Mucosa of descending colon (tissue), 3 donors: ENCODE measurements at places on chromosomes 13 and 19. TPM values are rescaled to one million over a fixed set of nuclear protein-coding genes. Genes with fewer than 3 reads are reported as not detected.

DNA sequence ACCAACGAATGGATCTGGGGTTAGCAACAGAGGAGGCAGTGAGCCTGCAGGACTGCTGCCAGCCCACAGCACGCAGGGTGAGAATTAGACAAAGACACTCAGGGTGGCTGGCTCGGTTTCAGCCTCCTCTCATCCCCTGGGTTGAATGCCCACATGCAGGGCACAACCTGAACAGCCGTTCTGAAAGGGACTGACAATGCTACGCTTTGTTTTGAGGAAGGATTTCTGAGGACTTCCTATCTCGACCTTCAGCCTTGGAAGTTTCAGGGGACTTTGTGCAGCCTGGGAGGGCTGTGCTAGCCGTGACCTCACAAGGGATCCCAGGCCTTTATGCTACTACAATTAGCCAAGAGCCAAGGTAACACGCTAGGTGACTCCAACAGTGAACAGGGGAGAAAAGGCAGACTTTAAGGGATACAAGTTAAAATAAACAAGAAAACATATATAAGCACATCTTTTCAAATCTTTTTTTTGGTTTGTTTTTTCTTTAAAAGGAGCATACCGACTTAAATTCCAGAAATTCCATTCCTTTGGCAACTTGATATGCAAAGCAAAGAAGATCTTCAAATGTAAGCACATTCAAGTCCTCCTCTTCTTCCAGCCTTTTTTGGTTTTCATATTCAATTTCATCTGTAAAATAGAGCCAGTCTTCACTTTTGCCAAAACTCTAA, 34.5 kb upstream of the URAD start:
- no peak for DNase-seq

DNA sequence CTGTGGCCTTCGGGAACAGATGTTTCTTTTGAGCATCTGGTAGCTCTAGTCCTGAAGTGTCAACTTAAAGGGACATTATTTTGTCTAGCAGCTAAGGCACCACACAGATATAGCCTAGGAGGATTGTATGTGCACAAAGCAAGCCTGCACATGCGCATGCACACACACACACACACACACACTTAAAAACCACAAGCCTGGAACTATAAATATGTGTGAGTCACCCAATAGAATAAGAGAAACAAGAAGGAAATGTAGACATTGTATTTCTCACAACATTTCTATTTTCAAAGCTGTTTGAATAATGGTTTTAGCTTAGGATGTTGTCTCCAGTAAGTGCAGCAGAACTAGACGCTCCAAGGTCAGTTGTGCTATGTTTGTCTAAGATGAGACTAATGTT, 516.5 kb downstream of the SUCLA2 start:
- no peak for DNase-seq

DNA sequence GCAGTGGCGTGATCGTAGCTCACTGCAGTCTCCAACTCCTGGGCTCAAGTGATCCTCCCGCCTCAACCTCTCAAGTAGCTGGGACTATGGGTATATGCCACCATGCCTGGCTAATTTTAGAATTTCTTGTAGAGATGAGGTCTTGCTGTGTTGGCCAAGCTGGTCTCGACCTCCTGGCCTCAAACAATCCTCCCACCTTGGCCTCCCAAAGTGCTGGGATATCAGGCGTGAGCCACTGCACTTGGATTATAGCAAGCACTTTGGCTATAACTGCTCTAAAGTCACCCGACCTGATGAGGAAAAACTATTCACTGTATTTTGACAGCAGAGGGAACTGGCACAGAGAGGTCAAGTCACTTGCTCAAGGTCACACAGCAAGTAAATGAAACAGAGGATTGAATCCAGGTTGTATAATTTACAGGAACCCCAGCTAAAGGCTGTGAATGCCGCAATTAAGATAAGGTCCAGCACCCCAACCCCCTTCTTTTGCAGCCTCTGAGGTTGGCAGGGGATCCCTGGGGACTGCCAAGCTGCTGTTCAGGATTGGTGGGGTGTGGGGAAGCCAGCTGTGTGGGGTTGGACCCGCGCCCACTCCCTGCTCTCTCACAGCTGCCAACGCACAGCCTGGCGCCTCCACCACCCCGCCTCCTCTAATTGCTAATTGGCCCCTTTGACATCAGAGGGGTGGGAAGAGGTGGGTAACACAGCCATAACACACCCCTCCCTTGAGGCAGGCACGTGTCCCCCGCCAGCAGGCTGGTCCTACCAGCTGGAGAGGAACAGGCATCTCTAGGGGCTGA, 6.0 kb downstream of the TMIGD2 start:
- DNase-seq: no peak

DNA sequence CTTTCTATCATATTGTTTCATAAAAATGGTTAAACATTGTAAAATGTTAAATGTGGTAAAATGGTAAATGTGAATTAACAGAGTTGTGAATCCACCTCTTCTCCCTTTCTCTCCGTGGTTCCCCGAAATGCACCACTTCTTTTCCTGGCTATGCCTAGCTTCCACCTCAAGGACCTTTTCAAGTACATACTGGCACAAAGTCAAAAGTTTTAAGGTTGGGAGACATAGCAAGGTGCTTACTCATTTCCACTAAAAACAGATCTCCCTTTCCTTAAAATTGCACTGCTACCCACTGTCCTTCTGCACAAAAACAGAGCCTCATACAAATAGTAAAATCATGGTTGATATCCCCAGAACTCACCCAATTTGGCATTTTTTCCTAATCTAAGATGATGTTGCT, 558.2 kb downstream of the SLITRK6 start:
- DNase-seq: no peak

GRCh38 chr13:50484472-50485113, 358.9 kb downstream of the DLEU7 start:
- DNase-seq: no peak

DNA sequence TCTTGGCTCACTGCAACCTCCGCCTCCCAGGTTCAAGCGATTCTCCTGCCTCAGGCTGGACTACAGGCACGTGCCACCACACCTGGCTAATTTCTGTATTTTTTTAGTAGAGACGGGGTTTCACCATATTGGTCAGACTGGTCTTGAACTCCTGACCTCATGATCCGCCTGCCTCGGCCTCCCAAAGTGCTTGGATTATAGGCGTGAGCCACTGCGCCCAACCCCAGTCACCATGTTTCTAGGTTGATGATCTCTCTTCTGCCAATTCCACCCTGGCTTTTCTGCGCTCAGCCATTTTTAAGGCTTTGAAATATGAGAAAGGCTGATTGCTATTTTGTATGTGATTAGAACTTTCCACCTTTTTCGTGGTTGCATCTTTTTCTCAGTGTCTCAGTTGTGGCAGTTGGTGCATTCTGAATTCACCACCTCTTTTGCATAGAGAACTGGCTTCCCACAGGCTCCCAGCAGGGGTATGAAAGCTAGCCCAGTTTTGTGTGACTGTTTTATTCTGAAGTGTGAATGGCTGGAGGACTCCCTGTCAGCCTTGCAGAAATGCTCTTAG, 15.5 kb downstream of the CEACAM1 start:
- no peak for DNase-seq

GRCh38 chr19:35725216-35725861, 7.5 kb downstream of the KMT2B start:
- no peak for DNase-seq

GRCh38 chr13:31310356-31310755, 110.6 kb downstream of the B3GLCT start:
- DNase-seq: no peak

DNA sequence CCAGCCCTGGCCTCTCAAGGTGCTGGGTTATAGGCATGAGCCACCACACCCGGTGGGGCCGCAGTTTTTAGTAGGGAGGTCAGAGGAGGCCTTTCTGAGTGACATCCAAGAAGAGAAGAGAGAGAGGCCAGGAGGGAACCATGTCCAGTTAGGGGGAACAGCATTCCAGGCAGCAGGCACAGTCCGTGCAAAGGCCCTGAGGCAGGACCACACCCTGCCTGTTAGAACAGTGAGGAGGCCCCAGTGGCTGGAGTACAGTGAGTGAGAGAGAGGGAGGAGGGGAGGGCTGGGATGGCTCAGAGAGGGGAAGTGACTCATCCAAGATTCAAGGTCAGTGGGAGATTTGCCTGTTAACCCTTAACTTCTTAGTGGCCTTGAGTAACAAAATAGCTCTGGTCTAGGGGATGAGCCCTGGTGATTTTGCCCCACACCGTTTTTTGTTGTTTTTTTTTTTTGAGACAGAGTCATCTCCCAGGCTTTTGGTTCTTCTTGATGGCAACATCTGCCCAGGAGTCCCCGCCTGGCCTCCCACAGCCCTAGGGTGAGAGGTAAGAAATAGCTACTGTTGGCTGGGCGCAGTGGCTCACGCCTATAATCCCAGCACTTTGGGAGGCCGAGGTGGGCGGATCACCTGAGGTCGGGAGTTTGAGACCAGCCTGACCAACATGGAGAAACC, 2.7 kb upstream of the PLIN3 start:
- DNase-seq: peak; percentile 69

DNA sequence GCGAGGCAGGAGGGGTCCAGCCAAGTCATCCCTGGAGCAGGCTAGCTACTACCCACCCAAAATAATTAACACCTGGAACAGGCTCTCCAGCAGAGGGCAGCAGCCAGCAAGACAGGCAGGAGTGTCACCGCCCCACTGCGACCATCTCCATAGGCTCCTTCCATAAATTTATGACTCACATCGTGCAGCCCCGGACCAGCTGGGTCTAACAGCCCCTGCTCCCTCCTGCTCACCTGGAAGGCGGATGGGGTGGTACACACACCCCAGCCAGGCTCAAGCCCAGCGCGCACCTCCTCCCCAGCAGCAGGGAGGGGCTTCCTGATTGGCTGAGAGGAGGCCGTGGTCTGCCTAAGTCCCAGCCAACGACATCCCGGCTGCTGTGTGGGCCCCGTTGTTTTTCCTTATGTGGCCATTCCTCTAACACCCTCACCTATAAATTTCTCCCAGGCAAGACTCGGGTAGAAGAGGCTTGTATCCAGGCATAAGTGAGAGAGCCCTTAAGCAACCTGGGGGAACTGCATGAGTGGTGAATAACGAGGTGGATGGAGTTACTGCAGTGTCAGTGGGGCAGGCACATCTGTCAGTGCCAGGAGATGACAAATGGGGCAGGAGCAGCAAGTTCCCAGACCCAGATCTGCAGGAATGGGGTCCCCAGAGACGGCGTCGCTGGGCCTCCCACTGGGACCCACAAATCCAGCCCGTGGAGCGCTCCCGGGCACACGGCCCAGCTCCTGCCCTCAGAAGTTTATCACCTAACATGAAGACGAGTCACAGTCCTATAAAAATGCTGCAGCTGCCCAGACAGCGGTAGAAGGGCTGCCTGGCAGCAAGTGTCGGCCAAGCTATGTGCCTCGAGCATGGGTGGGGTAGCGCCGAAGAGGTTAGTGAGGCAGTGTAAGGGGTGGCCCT, 43.1 kb downstream of the CEBPG start:
- DNase-seq: peak; percentile 77

DNA sequence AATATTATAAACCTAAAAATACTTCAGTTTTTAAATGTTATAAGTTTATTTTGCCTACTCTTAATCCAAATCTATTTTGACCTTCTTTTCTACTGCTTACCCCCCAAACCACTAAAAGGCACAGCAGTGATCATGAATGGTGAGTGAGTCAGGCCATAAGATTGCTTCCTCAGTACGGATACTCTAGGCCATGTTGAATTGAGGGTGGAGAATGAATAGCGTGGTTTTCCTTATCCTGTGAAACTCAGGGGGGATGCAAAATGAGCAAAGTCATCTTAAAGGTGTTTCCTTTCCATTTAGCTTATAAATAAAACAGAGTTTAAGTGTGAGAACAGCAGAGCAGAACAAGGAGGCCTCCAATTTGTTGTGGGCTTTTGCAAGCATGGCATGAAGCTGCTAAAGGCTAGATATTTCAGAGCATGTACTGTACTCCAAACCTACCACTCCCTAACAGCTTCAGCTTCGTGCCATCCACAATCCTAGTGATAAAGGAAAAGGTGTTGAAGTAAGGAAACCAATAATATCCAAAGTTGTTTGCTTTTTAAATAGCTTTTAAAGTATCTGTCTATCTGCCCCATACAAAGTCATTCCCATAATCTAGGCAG, 25.0 kb downstream of the SERPINE3 start:
- no peak for DNase-seq

DNA sequence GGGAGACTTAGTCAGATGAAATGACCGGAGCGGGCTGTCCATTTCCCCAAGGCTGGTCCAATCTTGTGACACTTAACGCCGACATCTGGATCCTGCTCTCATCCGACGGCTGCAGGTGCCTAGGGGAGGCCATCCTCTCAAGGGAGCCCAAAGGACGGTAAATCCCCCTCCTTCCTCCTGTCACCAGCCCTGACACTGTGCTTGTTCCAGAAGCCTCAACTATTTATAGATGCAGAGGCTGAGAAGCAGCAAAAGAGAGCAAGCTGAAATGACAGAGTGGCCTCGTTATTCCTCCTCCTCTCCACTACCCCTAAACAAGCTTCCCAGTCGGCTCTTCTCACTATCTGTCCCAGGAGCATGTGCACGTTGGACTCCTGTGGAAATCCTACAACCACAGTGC, 533.7 kb downstream of the LIG4 start:
- DNase-seq: no peak

GRCh38 chr19:51766461-51766860, 5.5 kb downstream of the FPR2 start:
- DNase-seq: no peak

DNA sequence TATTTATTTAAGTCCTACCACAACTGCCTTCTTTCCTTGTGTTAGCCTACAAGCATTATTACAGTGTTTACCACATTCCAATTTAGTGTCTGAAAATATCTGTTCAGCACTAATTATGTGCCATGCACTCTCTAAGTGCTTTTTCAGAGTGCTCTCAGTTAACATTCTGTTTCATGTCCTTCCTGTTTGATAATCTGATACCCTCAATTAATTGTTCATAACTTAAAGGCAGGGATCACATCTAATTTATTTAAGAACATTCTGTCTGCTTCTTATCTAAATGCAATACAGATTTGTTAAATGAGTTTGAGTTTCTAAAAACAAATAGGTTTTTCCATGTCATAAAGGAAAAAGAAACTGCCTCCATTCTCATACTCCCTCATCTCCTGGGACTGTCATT, 649.6 kb upstream of the ATXN8OS start:
- no peak for DNase-seq

- DNase-seq: no peak
Measured at GRCh38 chr19:4717191-4717965, 6.3 kb downstream of the DPP9 start.

GRCh38 chr13:45238945-45239795, 38.3 kb upstream of the KCTD4 start:
- DNase-seq: no peak

The MTMR6 gene
- total RNA-seq: 13.7 TPM

The PCDH20 gene
- 12.5 TPM for total RNA-seq

The ZNF816 gene
- total RNA-seq: 16.0 TPM

The TIMM44 gene
- total RNA-seq: 55.5 TPM

The UQCRFS1 gene
- total RNA-seq: 53.7 TPM

The MCF2L gene
- total RNA-seq: 109 TPM

The ZNF285 gene
- 4.4 TPM for total RNA-seq

The OR10H1 gene
- 0.07 TPM for total RNA-seq

The ZNF229 gene
- 1.4 TPM for total RNA-seq

The TBXA2R gene
- 1.1 TPM for total RNA-seq

The HMGB1 gene
- 259 TPM for total RNA-seq

The OR2Z1 gene
- total RNA-seq: not detected

The SUGP2 gene
- 93.4 TPM for total RNA-seq
